ENCODE measurements at places on chromosomes 3 and 15.

DNA sequence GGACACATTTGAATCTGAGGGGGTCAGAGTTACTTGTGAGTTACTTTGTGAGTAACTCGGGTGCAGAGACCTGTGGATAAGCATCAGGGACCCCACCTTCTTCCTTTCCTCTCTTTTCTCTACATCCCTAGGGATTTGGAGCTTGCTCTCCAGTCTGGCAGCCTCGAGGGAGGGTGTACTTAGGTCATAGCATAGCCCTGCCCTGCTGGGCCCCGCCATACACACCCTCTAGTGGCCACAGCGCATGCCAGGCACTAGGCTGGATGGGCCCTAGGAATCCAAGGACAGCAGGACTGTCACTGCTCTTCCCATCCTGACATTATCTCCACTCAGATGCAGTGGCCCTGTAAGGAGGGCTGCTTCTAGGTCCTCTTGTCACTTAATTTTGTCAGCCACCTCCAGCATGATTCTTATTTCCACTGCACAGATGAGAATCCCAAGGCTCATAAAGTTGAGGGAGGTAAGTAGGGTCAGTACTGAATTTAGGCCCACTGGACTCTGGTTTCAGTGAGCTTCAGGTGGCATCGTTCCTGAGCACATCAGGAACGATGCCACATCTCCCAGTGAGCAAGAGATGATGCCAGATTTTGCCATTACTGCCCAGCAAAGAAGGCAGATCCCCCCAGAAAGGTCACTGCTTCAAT, 3.6 kb upstream of the SMAD6 start:
- DNase-seq = no peak

GRCh38 chr15:68333775-68334470, 56.4 kb downstream of the FEM1B start:
- no peak for DNase-seq

DNA sequence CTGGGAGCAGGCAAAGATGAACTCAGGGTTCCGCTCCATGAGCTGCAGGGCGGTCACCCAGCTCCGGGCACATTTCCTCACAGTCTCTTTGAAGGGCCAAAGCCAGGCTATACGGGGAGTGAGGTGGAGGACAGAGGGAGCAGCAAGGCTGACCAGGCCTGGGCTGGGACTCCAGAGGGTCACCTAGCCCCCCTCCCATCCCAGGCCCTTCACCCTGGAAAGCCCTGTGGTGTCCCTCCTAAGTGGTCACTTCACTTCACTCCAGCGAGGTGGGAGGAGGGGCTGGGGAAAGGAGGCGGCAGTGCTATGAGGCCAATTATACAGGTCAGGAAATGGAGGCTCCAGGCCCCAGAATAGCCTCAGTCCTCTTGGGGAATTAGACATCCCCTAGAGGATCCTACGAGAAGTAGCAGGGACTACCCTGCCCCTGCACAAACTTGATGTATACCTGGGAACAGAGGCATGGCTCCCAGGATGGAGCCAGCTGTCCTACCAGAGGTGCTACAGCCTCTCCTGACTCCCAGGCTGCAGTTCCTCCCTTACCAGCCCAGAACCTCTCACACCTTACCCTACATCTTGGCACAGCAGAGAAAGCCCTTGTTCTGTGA, 5.7 kb downstream of the MAN2C1 start:
- no peak for DNase-seq

DNA sequence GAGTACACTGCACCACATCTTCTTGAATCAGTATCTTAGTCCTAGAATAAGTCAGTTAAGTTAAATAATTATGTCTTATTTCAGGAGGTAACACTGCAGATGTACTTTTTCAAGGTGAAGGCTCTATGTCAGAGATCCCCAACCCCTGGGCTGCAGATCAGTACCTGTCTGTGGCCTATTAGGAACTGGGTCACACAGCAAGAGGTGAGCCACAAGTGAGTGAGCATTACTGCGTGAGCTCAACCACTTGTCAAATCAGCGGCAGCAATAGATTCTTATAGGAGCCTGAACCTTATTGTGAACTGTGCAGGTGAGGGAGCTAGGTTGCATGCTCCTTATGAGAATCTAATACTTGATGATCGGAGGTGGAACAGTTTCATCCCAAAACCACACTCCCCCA, 851.9 kb upstream of the ALCAM start:
- no peak for DNase-seq

GRCh38 chr15:68232937-68233336, 3.4 kb upstream of the CLN6 start:
- DNase-seq = no peak

GRCh38 chr3:55445551-55445950, 41.6 kb downstream of the WNT5A start:
- DNase-seq = no peak

DNA sequence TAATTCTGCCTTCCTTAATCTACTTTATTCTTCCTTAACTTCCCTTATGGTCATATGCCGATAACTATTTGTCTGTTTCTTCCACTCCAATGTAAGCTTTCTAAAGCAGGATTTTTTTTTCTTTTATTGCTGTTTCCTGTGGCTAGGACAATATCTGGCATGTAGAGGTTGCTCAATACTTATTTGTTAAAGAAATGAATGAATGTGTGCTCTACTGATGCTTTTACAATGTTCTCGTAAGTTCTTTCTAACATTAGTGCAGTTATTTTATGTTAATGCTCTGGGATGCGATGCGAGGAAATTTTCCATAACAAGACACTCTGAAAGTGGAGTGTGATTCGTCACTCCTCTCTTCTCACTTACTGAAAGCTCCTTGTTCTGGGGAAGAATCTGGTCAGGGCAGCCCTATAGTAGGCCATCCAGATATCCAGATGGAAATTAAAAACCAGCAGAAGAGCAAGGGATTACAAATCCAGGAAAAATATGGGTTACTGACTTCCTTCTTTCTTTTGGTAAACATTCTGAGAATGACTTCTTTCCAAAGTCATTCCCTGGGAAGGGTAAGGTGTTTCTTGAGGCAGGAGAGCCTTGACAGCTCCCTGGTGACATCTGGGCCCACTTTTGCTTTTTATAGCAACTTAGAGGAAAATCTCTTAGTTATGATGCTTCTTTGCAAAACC, 420.4 kb downstream of the PDCD6IP start:
- DNase-seq = no peak

DNA sequence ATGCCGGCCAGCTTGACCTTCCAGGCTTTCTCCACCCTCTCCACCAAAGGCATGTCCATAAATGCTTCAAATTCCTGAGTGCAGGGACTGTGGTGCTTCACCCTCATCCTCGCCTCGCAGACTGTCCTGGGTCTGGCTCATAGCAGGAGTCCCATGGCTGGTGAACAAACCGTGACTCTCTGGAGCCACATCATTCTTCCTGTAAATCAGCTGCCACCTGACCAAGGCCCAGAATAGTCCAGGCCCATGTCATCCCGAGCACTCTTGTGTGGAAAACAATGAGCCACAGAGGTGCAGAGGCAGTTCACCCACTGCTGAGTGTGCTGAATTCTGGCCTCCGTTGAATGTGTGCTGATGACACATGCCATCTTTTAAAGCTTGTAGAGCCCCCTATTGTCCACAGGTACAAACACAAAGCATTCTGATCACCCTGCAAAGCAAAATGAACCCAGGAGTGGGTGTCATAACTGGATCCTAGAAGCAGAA, 68.6 kb downstream of the ABHD5 start:
- no peak for DNase-seq

DNA sequence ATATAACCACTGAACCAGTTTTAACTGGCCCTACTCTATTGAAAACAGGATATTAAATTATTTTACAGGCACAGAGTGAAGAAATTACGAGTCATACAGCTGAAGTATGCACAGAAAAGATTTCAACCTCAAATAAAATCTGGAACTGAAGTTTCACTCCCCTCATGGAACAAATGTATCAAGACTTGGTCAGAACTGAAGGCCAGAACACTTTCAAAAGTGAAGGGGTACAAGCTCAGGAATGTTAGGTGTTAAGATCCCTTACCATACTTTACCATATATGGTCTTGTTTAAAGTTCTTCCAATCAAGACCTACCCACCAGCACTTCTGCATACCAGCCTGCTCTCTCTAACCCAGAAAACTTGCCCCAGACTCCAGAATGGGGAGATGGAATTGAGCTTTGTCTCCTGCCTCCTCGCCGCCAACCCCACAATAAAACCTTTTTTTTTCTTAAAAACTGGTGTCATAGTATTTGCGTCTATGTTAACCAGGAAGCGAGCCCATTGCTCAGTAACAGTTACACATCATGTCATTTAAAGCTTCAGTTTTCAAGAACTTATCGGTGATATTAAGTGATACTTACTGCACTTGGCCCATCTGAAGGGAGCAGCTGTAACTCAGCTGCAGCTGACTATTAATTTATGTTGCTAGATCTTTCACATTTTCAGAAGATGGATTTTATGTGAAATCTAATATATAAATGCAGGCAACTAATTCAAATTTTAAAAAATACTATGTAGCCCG, 59.9 kb downstream of the OXSM start:
- no peak for DNase-seq

DNA sequence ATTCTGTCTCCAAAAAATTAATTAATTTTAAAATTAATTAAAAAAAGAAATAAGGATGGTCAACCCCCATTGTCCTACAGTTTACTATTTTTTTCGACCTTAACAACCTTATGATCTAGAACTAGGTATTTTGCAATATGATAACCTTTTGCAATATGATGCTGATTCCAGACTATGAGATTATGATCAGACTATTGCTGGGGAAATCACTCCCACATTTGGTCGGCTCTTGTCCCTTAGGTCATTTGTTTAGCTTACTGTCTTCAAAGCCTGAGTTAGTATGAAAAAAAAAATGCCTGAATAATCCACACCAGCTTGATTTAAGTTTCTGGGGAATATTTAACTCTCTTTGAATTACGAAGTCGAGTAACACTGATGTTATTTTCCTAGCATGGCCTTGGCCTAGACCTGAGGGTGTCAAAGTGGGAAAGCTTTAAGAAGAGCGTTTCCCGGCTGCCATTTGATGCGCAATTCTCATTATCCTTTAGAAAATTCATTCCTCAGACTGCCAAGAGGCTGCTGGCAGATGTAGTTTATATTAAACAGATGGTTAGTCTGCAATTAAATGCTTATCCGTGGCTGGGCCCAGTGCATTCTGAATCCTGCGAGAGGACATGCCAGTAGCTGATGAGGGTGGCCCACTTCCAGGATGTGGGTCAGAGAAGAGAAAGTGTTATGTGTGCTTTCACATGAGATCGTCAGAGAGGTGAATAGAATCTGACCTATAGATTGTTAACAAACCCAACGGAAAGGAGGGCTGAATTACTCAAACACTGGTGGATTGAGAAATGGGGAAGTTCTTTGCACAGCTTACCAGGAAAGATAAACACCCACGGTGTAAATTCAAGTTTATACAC, 496.0 kb upstream of the THBS1 start:
- no peak for DNase-seq

DNA sequence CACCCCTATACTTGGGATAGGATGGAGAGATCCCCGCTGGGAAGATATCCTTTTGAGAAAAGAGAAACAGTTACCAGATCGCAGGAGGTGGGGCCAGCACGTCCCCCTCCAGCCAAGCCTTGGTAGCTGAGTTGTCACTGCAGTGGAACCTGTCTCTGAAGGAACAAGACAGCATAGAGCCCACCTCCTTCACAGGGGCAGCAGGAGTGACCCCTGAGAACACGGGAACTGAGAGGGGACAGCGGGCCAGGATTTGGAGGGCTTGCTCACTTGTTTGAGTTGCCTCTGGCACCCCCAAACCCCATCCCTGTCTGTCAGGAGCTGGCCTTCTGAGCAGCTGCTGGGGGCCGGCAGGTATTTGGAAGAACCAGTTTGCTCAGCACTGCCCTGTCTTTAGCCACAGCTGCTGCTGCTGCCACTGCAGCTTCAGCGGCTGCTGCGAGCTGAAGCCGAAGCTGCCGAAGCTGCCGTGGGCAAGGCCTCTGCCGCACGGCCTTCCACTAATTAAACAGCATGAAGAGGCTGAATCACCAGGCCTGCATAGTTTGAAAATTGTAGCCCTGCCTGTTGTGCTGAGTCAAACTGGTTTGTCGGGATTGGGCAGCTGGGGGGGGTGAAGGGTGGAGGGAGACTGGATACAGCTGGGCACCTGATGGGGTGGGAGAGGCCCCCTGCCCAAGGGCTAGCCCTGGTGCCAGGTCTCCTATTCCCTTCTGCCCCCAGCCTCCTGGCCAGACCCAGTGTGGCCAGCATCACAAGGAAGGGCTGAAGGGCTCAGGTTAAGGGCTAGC, 4.0 kb downstream of the EPHB3 start:
- DNase-seq = no peak

DNA sequence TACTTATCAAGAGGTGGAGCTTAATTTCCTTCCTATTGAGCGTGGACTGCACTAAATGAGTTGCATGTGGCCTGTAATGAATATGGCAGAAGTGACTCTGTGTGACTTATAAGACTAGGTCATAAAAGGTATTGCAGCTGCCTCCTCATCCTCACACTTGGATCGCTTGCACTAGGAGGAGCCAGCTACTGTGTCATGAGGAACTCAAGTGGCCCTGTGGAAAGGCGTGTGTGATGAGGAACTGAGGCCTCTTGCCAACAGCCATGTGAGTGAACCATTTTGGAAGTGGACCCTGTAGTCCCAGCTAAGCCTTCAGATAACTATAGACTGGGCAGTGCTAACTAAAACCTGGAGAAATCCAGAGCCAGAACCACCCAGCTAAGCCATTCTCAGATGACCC, 7.1 kb upstream of the SLC30A4 start:
- no peak for DNase-seq

- no peak for DNase-seq
Measured at GRCh38 chr15:45714590-45715488, 80.0 kb downstream of the SQOR start.

DNA sequence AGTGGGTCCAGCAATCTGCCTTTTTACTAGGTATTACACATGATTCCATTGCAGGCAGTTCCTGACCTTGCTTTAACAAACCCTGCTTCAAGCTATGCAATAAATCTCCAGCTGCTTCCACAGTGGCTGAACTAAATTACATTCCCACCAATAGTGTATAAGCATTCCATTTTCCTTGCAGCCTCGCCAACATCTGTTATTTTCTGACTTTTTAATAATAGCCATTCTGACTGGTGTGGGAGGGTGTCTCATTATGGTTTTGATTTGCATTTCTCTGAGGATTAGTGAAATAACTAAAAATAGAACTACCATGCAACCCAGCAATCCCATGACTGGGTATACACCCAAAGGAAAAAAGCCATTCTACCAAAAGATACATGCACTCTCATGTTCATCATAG, 36.4 kb upstream of the DNAJC13 start:
- DNase-seq = no peak

DNA sequence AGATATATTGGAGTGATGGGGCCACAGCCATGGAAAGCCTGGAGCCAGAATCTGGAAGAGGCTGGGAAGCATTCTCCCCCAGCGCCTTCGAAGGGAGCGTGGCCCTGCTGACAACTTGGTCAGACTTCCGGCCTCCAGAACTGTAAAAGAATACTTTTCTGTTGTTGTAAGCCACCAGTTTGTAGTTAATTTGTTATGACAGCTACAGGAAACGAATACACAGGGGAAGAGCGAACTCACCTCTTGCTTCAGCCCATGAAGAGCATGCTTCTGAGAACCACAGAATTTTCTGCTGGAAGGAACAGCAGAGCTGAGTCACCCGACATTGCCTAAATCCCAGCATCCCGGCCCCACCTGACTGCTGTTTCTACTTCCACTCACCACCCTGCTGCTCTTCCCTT, 501.7 kb downstream of the SHQ1 start:
- DNase-seq = no peak

- no peak for DNase-seq
Measured at GRCh38 chr3:15551902-15552301, 30.4 kb upstream of the COLQ start.
